ENCODE measurements at places on chromosomes 5 and 9. TPM values are rescaled to one million over a fixed set of nuclear protein-coding genes. Genes with fewer than 3 reads are reported as not detected.

TMEM215 gene
- 0.44 TPM for total RNA-seq

OR1Q1 gene
- total RNA-seq, result not detected

MARCOL gene
- not detected for total RNA-seq

CATSPER3 gene
- 0.79 TPM for total RNA-seq

PRR16 gene
- total RNA-seq, result 1.6 TPM

NUTM2G gene
- not detected for total RNA-seq

PCDH12 gene
- 5.4 TPM for total RNA-seq

AKNA gene
- 15.6 TPM for total RNA-seq

TPPP gene
- 17.4 TPM for total RNA-seq

TAF11L5 gene
- not detected for total RNA-seq

FGF10 gene
- 9.4 TPM for total RNA-seq

SLC6A19 gene
- 0.06 TPM for total RNA-seq

NUP155 gene
- 36.3 TPM for total RNA-seq

SPATA31E1 gene
- total RNA-seq, result not detected

ACOT12 gene
- total RNA-seq, result 3.8 TPM

RPS23 gene
- total RNA-seq, result 3,154 TPM

GARIN3 gene
- total RNA-seq, result not detected

PCDHGA6 gene
- total RNA-seq, result 12.3 TPM

MZB1 gene
- 0.59 TPM for total RNA-seq

LCN10 gene
- not detected for total RNA-seq

ANKRD34B gene
- 2.7 TPM for total RNA-seq

RLN1 gene
- 1.6 TPM for total RNA-seq

GPX8 gene
- 39.4 TPM for total RNA-seq

ELL2 gene
- 12.8 TPM for total RNA-seq

WNT8A gene
- not detected for total RNA-seq

IL3 gene
- total RNA-seq, result not detected

SEMA6A gene
- total RNA-seq, result 52.8 TPM

RANBP3L gene
- 213 TPM for total RNA-seq

RANBP6 gene
- 73.5 TPM for total RNA-seq

DNAJC21 gene
- 28.4 TPM for total RNA-seq

C7 gene
- 95.1 TPM for total RNA-seq

HMMR gene
- total RNA-seq, result 11.4 TPM

TMEM250 gene
- 14.1 TPM for total RNA-seq

SLC34A3 gene
- total RNA-seq, result not detected

PTGS1 gene
- 3.1 TPM for total RNA-seq
